ENCODE measurements at places on chromosomes 7 and 10.
A peak's percentile ranks its signal among the peaks of the same experiment; 100 is the strongest.

DNA sequence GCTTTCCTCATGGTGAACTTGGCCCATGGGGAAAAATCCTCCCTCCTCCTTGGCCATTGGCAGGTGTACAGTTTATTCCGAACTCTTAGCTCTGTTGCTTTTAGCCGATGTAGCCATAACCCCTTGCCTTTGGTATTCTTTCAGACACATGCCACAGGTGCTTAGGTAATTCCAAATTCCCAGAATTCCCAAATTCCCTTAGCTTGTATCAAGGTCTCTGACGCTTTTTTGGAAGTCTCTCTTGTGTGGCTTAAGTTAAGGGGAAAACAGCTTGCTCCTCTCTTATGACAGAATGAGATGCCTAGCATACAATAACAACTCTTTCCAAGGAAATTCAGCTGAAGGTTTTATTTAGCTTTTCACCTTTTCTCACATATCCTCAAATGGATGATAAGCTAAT, 68.0 kb downstream of the SUGCT start:
- DNase-seq, result no peak

GRCh38 chr7:155729847-155730246, 82.4 kb downstream of the SHH start:
- no peak for DNase-seq

GRCh38 chr7:27066148-27066547, 29.7 kb downstream of the HOXA1 start:
- DNase-seq, result no peak

DNA sequence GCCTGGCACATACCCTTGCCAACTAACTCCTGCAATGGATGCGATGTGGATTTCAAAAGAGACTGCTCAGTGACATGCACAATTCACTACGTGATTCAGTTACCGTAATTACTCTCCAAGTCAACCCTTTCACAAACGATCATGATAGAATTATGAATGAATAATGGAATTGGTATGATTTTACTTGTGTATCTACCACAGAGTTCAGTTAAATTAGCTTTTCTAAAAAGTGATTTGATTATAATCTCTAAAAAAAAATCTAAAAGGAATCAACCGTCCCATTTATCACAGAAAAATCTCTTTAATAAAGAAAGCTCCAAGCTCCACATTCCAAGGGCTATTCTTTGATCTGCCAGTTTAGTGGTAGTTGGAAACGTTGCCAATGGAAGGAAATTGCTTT, 30.4 kb upstream of the RSU1 start:
- no peak for DNase-seq

- DNase-seq, result no peak
Observed at GRCh38 chr7:79282070-79282694, 171.3 kb downstream of the MAGI2 start.

DNA sequence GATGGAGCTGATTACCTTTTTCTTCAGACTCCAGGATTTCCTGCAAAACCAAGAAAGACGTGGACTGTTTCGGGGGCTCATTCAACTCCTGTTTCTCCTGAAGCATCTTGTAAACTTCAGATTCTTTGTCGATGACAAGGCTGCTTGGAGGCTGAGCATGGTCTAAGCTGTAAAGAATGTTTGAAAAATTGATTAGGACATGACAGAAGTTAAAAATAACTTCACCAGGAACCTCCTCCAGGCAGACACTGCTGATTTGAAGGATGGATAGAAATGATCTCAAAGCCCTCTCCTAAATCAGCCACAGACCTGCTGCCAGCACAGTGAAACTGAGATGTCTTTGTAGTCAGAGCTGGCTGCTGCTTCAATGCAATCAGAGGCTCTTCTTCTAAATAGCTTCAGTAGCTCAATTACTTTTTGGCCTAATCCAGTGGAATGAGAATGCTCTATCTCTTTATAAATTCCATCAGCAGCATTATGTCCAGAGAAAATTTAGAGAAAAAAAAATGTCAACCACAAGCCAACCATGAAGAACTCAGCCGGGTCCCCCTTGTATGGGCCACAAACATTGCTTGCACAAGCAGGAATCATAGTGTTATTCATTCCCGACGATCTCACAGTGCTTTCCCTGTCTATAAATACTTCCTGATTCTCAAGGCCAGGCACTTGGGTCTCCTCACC, 43.5 kb downstream of the PDLIM1 start:
- DNase-seq, result no peak

GRCh38 chr7:31373337-31374289, 33.1 kb upstream of the NEUROD6 start:
- no peak for DNase-seq

GRCh38 chr7:2796358-2797352, 47.5 kb downstream of the GNA12 start:
- no peak for DNase-seq

DNA sequence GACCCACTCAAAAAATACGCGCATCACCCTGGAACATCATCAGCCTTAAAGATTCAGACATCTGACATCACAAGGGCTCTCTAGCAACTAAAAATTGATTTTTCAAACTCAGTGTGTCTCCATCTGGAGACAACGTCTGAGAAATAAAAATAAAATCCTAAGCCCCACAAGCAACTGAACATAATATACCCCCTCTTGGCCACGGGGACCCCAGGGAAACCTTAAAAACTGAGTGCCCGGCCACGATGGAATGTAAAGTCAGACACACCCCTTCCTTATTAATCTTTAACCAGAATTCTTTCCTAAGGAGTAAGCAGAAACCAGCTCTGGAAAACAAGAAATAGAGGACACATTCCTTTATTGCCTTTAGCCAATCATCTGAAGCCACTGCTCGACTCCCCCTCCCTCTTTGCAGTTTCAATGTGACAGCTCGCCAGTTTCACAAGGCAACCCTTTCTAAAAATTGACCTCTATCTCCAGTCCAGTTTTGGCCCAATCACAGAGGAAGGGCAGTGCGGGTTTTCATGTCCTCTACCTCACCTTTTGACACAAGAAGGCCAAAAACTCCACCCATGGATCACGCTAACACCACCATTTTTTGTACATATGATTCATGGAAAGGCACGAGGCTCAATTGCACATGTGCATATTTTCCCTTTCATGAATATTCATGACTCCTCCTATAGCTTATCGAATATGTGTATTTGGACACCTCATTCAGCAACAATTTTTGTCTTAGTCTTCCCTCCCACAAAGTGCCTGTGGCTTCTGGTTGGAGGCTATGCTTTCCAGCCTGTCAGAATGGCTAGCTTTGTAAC, 24.2 kb downstream of the IFIT3 start:
- DNase-seq, result no peak

DNA sequence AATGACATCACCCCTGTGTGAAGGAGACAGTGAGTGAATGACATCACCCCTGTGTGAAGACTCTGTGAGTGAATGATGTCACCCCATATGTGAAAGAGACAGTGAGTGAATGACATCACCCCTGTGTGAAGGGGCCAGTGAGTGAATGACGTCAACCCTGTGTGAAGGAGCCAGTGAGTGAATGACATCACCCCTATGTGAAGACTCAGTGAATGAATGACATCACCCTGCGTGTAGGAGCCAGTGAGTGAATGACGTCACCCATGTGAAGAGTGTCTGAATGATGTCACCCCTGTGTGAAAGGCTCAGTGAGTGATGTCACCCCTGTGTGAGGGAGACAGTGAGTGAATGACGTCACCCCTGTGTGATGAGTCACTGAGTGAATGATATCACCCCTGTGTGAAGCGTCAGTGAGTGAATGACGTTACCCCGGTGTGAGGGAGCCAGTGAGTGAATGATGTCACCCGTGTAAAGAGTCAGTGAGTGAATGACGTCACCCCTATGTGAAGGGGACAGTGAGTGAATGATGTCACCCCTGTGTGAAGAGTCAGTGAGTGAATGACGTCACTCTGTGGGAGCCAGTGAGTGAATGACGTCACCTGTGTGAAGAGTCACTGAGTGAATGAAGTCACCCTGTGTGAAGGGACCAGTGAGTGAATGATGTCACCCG, 478.1 kb downstream of the PTPRN2 start:
- DNase-seq, result no peak

DNA sequence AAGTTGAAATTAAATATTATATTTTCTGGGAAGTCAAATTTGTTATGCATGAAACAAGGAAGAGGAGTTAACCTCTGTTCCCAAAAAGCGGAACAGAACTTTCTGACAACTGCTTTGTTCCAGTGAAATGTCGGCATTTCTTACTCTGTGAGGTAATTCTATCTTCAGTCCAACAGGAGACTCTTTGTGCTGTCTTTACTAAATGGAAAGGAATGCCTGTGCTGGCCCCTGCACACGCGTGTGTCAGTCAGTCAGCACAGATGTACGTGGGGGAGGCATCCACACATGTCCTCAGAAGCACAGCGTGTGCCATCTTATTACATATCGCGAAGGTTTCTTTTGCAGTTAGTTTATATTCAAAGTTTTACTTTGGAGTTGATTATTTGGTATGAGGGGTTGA, 37.5 kb downstream of the NET1 start:
- no peak for DNase-seq

GRCh38 chr7:129644634-129645230, 33.2 kb downstream of the NRF1 start:
- DNase-seq, result no peak

GRCh38 chr10:119003572-119004289, 25.8 kb upstream of the NANOS1 start:
- DNase-seq, result no peak

DNA sequence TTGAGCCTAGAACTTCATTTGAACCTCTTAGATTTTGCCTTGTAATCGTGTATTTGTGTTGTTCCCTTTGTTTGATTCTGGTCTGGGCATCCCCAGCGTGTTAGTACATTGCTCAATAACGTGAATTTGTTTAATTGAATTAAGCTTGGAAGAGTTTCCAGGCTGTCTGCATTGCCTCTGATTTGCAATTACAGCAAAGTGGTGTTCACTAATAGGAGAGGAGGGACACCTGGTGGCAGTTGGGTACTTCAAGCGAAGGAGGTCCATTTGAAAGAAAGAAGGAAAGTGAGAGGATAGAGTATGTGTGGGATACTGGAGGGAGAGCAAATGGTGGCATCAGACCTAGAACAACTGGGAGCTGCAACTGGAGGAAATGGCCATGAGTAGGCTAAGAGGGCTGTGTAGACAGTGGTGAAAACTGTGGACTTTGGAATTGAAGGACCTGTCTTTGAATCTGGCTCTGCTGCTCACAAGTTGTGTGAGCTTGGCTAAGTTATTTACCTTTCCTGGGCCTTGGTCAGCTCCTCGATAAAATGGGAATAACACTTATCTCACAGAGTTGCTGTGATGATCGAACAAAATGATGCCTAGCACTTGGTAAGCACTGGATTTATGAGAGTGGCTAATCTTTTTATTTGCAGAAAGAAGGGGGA, 15.1 kb downstream of the LSMEM1 start:
- peak; percentile 9 for DNase-seq

GRCh38 chr7:47889723-47890122, 58.5 kb downstream of the PKD1L1 start:
- DNase-seq, result no peak

- no peak for DNase-seq
Observed at GRCh38 chr10:6771331-6771730, 191.3 kb upstream of the PRKCQ start.

GRCh38 chr10:73205890-73206289, 38.0 kb downstream of the FAM149B1 start:
- DNase-seq, result no peak

DNA sequence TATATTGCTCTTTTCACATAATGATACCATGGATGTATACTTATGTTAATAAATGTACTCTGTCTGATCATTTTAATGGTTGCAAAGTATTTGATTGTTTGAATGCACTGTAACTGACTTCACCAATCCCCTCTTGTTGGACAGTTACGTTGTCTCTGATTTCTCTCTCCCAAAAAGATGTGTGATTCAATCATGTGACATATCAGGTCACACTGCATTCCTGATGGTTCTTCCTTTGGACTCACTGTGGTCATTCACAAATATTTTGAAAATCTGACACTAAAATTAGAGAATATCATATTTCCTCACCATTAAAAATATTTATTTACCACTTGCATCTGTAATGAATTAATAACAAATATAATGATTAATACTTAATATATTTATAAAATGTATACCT, 22.2 kb downstream of the SLC16A12 start:
- DNase-seq, result no peak

DNA sequence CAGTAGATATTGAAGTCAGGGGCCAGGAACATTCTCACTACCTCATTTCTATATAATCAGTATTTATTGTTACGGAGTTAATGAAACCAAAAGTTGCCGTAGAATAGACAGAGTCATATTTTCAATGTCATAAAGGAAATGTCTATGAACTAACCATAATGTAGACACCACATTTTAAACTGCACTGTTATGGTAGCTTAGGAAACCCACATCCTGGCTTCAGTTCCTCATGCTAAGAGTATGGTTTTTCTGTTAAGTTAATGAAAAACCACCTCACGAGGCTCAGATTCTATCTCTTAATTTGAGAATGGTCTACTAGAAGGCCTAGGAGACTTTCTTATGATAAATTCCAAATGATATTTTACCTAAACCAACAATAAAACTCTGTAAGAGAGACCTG, 166.5 kb downstream of the TMEM26 start:
- no peak for DNase-seq

DNA sequence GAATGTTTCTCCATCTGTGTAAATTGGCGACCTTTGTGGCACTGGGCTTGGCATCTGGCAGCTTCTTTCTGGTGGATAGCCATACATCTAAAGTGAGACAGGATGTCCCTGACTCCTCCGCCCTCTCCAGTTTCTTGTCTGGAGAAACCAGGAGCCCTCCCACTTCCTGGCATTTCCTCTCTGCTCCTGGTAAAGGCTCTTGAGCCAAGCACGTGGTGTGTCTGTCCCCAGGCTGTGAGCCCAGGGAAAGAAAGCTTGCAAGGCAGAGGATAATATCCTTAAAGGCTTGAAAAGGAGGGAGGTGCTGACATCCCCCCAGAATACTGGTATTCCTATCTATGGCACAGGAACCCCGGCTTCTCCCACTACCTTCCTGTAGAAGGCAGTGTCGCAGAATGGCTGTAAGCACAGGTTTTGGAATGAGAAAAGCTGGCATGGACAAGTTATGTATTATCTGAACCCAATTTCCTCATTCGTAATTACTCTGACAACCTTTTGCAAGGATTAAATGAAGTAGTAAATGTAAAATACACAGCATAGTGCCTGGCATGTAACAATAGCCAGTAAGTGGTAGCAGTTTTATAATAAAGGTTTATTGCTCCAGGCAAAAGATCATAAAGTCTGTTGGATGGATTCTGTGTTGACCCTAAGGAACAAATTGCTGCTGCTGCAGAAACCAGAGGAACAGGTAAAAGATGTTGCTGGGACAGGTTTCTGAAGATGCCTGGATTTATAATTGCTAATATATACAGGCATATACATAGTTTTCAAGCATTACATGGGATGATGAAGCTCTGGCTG, 11.8 kb upstream of the ACSL5 start:
- DNase-seq, result no peak
